Sigmoid colon (tissue), 7 donors: ENCODE measurements at places on chromosomes 11 and 22. TPM values are rescaled to one million over a fixed set of nuclear protein-coding genes. Genes with fewer than 3 reads are reported as not detected.

DNA sequence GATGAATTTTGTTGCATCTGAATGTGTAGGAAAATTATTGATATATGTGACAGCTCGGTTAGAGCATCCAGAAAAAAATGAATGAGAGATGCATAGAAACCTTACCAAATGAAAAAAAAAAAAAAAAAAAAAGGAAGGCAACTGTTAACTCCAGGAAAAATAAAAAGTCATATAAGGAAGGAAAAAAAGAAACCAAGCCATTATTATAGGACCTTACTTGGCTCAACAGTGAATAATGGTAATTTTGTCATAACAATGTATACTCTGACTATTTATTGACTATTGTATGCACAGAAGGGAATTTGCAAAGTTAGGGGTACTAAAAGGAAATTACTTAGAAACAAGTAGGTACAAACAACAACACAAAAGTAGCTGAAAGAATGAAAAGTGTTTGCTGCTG, 2.0 kb downstream of the DHCR7 start:
- DNase-seq: no peak

DNA sequence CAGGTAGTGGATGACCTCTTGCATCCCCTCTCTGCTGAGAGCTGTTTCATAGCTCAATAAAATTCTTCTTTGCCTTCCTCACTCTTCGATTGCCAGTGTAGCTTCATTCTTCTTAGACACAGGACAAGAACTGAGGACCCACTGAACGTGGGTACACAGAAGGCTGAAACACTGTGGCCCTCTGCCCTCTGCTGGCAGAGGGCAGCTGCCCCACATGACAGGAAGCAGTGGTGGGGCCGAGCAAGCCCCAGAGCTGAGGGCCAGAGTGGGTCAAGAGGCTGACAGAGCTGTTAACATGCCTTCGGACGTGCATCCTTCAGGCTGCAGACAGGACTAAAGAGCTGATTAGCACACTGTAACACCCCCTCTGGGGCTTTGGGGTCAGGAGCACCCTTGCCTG, 15.6 kb downstream of the SMC1B start:
- DNase-seq: no peak

DNA sequence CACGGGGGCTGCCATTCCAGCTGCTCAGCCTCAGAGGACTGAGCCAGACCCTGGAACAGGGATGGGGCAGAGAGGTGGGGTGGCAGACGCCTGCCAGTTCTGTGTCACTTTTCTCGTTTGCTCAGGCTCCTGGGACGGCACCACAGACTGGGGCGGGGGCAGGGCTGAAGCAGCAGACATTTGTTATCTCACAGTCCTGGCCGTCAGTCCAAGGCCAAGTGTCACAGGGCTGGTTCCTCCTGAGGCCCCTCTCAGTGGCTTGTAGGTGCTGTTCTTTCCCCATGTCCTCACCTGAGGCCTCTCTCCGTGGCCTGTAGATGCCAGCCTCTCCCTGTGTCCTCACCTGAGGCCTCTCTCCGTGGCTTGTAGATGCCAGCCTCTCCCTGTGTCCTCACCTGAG, 24.7 kb downstream of the TPCN2 start:
- DNase-seq: no peak

DNA sequence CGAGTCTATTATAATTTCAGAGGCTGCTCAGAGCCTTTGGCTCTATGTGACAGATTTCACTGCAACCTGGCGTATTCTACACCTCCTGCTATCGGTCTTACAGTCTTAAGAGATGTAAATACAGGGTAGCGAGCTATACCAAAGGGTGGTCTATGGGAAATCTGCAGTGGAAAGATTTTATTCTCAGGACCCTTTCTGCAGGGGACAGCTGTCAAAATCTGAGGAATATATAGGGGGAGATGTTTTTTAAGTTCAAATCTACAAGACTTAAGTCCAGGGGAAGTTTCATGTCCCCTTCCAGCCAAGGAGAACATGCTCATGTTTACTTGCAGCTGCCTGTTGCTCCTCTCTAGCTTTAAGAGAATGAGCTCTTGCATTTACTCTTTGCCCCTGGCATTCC, 62.7 kb downstream of the MICAL2 start:
- DNase-seq: no peak

DNA sequence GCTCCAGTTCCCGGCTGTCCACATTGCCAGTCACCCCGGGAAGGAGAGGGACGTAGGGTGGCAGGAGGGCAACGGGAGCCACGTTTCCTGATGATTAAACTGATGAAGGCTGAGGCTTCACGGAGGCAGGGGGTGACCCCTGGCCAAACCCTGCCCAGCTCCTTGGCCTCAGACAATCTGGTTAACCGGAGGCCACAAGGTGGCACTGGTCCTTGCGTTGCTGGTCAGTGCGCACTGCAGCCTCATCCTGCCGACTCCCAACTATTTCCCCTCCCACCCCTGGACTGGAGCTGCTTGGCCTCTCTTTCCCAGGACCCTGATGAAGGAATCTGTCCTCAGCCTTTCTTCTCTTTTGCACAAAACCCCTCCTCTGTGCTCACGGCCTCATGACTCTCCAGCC, 75.3 kb downstream of the PDE2A start:
- DNase-seq: peak; percentile 81

DNA sequence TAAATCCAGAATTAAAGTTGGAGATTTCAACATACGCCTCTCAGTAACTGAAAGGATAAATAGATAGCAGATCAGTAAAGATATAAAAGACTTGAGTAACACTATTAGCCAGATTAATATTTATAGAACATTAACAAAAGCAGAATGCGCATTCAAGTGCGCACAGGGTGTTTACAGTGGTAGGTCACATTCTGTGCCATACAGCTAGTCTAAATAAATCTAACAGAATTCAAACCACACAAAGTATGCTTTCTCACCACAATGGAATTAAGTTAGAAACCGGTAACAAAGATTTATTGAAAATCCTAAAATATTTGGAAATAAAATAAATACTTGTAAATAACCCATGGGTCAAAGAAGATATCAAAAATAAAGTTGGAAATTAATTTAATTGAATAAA, 341.0 kb downstream of the DYNC2H1 start:
- DNase-seq: no peak

The APOL5 gene
- not detected for total RNA-seq

The MMP8 gene
- not detected for total RNA-seq
